Activated CD8-positive, alpha-beta memory T cell treated with anti-CD3 and anti-CD28 coated beads, Interleukin-2, amount 50 U/mL, for 4 hours (primary cell): ENCODE measurements at places on chromosomes 7 and 10.

DNA sequence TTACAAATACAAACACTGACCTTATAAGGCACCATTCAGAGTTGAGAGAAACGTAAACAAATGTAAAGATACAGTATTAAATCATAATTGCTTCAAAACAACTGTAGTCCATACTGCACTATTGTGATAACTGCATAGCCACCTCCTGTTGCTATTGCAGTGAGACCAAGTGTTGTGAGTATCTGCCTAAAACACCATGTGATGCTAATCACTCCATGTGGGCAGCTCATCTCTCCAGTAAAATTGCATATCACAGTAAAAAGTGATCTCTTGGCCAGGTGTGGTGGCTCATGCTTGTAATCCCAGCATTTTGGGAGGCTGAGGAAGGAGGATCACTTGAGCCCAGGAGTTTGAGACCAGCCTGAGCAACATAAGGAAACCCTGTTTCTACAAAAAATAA is 26.8 kb upstream of the PRF1 start:
- no peak for DNase-seq

DNA sequence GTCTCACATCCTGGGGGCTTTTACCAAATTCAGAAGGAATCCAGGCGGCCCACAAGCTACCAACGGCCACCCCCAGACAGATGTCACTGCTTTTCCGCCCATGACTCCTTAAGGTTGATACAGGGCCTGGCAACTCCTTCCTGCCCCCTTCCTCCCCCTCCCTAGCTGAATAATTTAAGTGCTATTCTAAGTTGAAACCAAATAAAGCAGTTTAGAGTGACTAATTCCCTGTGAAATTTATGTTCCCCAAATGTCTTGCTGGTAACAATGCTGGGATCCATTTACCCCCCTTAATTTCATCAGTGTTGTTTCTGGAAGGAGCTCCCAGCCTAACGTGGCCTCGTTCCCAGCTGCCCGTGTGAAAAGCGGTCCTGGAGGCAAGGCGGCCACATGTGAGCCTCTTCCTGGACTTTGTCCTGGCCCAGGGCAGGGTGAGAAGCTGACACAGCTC is 109.6 kb downstream of the TMEM130 start:
- no peak for DNase-seq

DNA sequence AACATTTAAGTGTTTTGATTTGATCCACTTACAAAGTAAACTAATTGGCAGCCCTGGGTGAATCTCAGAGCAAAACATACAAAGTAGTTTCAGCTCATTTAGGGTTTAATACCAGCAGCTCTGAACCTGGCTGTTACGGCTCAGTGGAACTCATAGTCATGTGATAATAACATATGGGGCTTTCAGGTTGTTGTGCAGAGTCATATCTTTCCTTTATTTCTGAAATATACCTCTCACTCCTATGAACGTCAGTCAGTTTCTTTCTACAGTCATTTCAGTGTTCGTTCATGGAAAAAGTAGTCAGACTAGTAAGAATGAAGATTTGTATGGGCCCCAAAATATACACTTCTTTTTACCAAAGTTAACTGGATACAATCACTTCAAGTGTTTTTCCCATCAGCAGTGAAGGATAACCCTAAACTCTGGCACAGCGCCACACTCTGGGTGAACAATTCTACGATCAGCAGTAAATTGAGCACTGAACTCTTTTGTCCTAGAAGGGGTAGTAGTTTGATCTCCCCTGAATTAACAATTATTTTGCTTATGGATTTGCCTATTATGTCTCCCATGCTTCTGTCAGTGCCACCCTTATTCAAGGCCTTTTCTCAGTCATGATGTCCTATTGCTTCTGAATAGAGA is 218.6 kb downstream of the THSD7A start:
- DNase-seq = no peak

DNA sequence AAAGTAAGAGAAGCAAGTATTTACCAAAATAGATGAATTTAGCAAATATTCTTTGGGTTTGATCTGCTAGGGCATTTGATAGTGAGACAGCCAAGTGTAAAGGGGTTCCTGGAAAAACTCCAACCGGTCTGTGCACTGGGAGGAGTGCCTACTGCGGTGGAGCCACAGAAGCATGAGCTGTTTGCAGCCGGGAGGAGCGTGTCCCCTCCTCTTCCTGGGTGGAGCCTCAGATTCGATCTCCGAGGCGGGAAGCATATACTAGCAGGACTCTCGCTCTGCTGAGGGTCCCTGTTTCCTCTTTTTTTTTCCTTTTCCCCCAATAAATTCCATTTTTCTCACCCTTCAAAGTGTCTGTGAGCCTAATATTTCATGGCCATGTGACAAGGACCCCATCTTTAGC is 45.1 kb upstream of the MET start:
- no peak for DNase-seq

GRCh38 chr10:110355922-110356627 is 51.4 kb upstream of the SMNDC1 start:
- no peak for DNase-seq

DNA sequence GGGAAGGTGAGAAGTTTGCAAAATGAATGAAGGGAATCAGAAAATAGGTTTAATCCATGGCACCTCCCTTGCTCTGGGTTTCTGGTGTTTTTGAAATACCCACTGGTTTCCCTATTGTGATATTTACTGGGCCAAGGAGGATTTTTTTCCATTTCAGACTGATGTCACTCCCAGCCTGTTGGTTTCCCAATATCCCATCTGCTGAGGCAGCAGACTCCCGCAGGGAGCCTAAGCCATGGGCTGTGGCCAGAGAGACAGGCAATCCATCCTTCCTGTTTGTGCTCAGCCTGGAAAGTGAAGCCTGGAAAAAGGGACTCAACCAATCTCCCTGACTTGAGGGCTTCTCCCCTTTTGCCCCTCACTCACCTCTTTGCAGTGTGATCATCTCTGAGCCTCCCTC is 22.8 kb downstream of the FAM107B start:
- no peak for DNase-seq

- no peak for DNase-seq
Measured at GRCh38 chr7:17302575-17303142, 4.2 kb downstream of the AHR start.

DNA sequence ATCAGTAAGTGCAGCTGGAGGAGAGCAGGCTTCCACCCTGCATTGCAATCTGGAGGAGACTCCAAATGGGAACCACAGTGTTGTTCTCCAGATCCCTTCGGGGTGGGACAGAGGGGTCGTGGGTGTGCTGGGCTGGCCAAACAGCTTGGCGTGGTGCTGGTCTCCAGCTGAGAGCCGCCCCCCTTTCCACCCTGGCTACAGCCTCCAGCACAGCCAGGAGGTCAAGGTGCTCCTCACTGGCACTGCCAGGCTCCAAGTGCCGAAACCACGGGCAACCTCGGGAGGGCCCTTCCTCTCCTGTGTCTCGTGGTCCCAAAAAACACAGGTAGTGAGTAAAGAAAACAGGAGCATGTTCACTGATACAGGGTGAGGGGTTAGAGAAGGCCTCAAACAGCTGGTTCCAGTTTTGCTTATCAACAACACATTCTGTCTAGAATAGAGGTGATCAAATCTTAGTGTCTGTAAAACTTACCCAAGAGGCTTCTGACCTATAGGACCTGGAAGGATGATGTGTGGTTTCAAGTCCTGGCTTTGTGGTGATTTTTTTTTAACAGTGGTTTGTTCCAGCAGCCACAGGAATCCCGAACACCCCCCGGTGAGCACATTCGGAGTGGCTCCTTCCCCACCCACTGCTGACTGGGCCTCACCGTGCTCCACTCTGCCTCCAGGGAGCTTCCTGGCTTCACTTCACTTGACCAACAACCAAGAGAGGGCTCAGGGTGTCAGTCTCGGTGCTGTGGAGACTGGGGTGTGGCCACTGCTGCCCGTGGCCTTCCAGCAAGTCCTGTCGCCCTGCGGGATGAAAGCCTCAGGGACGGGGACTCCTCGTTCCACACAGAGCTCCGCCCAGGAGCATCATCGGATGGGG is 31.2 kb upstream of the EN2 start:
- no peak for DNase-seq

GRCh38 chr10:1498746-1499358 is 238.5 kb downstream of the ADARB2 start:
- no peak for DNase-seq

DNA sequence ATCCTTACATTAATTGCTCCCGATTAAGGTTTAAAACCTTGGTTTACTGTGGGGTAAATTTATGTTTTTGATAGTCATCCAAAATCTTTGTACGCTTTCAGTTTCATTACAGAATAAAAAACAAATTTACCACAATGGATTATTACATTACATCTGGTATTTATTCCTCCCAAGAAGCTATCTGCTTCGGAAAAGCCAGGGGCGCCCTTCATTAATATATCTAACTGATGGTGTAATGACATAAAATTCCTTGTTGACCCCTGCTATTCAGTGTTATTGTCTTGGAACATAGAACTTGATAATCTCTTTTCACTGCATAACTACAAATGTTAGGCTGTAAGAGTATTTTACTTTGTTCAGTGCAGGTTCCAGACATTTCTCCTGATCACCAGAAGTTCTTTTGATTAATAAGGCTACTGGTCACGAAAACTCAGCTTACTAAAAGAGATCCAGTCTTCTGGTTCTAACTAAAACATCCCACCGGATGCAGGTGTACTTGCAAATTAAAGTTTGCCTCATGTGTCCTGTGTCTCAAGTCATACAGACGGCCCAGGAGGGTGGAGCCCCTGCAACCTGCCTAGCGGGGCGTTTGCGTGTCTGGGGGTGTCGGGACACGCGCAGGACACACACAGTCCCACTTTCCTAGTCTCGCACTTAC is 581 bp upstream of the GLCCI1 start:
- no peak for DNase-seq

- DNase-seq = peak; percentile 30
Measured at GRCh38 chr10:86520871-86521677, 518 bp downstream of the WAPL start.

DNA sequence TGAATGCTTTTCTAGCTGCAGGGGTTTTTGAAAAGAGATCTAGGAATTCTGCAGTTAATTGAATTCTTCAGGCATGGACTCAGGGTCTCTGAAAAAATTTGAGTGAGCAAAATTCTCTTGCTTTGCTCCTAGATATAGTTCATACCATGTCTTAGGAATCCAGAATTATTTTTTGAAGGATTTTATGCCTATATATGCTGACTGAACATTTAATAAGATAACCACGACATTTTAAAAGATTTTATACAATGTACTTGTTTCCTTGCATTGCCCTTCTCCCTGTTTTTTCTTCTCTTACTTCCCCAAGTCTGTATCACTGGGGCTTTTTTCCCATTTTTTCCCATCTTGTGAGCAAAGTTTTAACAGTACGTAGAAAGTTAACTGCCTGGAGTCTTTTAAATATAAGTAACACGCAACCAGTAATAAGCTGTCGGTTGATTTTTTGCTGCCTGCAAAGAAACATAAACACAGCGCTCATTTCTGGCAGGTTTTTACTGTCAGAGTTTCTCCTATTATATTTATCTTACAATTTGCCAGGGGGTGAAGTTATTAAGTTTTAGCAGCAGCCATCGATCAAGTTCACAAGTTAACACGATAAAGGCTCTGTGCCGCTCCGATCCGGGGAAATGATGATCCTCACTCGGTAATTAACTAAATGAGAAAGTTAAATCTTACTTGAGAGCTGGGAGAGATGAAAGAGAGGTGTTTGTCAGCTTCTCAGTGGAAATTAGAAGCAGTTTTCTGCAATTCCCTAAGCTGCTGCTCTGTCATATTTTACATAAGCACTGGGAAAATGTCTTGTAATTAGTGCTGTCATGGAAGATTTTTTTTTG is 81.0 kb downstream of the POLL start:
- no peak for DNase-seq

- DNase-seq = no peak
Measured at GRCh38 chr10:129102906-129103693, 363.9 kb upstream of the MGMT start.

- no peak for DNase-seq
Measured at GRCh38 chr10:44990302-44990655, 10.4 kb upstream of the ZNF22 start.

- DNase-seq = no peak
Measured at GRCh38 chr10:90985321-90985933, 64.5 kb upstream of the ANKRD1 start.

DNA sequence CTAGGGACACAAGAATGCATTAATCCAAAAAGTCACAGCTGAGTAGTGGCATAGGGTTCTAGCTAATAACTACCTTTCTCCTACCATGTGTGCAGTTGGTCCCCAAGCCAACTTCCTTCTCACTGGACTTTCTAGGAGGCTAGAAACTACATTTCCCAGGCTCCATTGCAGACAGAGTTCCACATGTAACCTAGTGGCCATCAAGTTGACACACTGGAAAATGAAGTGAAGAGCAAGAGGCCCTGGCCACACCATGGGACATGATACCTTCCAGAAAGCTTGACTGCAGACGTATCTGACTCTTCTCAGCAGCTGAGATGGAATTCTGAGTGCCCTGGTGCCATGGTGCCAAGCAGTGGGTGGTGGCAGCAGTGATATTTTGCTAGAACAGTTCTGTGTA is 49.8 kb upstream of the TMEM273 start:
- DNase-seq = no peak

- no peak for DNase-seq
Measured at GRCh38 chr10:43981232-43981631, 332.6 kb upstream of the ZNF32 start.

DNA sequence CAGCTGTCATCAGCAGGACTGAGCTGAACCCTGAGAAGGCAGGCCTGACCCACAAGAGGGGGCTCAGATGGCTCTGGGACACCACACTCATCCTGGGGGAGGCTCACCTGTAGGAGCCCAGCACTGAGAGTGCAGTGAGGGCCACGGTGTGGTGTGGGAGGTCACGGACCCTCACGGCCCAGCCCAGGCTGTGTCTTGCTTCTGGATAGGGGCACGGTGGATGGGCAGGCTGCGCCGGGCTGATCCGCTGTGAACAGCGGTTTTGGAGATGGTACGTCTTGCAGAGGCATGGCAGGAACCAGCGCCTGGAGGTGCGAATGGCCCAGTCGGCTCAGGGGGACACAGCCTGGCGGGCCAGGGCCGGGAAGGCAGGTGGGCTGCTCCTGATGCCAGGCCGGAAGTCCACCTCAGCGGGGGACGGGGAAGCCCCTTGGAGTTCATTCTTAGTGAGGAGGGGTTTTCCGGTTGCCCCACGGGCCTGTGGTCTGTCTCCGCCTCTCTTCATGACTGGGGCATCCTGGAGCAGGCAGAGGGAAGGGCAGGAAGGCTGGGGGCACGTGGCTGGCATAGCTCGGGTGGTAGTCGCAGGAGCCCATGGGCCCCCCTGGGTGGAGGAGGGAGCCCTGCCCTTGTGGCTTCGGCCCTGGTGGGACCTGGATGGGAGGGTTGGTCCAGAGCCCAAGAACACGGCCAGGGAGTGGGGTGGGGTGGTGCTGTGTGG is 112.5 kb downstream of the UNCX start:
- DNase-seq = no peak

GRCh38 chr7:23476286-23477156 is 6.2 kb upstream of the IGF2BP3 start:
- no peak for DNase-seq

GRCh38 chr7:145779140-145779539 is 337.5 kb upstream of the CNTNAP2 start:
- DNase-seq = no peak

GRCh38 chr10:61841338-61841875 is 60.1 kb upstream of the ARID5B start:
- no peak for DNase-seq

DNA sequence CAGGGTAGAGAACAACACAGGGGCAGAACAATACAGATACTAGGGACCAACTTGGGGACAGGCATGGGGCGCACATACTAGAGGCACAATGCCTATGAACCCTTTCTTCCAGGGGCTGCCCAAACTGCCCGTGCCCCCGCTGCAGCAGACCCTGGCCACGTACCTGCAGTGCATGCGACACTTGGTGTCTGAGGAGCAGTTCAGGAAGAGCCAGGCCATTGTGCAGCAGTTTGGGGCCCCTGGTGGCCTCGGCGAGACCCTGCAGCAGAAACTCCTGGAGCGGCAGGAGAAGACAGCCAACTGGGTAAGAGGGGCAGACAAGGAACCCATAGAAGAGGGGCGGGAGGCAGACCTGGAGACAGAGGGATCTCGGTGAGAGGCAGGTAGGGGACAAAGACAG is 5.8 kb downstream of the CHAT start:
- DNase-seq = no peak
